Activated T-cell treated with anti-CD3 and anti-CD28 coated beads, Interleukin-2, amount 50 U/mL, for 72 hours (primary cell): ENCODE measurements at places on chromosomes 3 and 15. TPM values are rescaled to one million over a fixed set of nuclear protein-coding genes. Genes with fewer than 3 reads are reported as not detected.

DNA sequence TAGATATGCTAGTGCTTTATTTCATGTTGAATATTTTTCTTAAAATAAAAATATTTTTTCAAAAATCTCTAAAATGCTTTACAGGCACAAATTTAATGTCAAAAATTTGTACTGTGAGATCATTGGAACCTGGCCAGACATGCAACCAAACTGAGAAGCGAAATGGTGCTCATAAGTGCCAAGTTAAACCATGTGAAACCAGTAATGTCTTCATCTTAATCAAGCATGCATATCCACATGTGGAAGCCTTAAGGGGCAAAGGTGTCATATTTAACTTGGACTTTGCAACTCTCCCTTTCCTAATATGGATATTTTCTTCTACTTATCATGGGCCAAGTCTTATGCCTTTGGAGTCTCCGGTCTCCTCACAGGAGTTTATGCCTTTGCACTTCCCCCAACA is 208.9 kb upstream of the COL8A1 start:
- H3K36me3 ChIP-seq: no peaks in the 10 kb centered on the region
- H3K27ac ChIP-seq: no peak overlapping the region
- H3K27me3 ChIP-seq: no peaks in the 10 kb centered on the region
- DNase-seq: no peak
- no peak overlapping the region for H3K4me3 ChIP-seq
- H3K4me1 ChIP-seq: no peaks in the 10 kb centered on the region

DNA sequence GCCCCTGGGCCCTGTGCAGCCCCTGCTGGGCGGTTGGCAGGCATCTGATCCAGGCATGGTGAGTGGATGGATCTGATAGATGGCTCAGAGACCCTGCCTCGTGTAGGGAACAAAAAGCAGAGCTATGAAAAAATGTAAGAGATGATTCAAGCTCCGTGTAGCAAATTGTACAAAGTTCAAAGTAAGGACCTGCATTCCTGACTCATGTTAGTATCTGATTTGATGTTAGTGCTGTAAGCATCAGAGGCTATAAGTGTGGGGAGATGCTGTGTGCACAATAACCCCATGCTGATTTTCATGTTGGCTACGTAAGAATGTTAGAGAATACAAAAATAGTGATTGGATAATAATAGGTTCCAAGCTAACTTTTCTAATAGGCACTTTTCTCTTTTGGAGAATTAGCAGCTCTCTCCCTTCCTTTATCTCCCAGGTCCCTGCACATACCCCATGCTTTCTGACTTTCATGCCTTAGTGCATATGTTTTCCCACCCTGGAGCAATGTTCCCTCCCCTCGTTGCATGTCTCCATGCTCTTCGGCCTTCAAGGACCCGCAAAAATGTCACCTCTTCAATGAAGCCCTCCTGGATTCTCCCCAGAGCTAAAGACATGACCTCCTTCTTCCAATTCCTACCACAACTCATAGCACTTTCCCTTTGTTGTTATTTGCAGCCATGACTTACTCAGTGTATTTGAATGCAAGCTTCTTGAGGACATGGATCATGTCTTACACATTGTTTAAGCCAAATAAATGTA is 1.6 kb downstream of the CCR9 start:
- H3K36me3 ChIP-seq: no peaks in the 10 kb centered on the region
- H3K4me3 ChIP-seq: no peak overlapping the region
- H3K27ac ChIP-seq: no peak overlapping the region
- H3K27me3 ChIP-seq: peaks cover 73% of the 10 kb centered on the region
- H3K4me1 ChIP-seq: peaks cover 53% of the 10 kb centered on the region

DNA sequence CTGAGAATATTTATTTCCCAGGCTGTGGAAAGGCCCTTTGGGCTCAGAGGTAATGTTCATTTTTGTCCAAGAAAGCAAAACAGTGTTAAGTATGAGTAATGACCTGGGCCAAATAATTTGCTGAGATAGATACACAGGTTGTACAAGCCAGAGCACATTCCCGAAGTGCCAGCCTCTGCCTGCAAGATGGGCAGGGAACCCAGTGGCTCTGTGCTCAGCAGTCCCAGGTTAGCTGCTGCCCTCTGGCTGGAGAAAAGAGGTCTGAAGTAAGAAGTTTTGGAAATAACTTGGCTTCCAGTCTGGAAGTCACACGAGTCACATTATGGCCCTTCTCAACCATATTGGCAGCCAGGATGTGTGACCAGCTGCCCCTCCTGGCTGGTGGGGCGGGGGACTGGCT is 20.2 kb downstream of the MYZAP start:
- H3K4me3 ChIP-seq: no peak overlapping the region
- H3K27ac ChIP-seq: no peak overlapping the region
- H3K27me3 ChIP-seq: no peaks in the 10 kb centered on the region
- no peaks in the 10 kb centered on the region for H3K4me1 ChIP-seq
- DNase-seq: no peak
- no peaks in the 10 kb centered on the region for H3K36me3 ChIP-seq

GRCh38 chr3:70738291-70738681 is 425.8 kb upstream of the MDFIC2 start:
- no peak for DNase-seq
- no peak overlapping the region for H3K4me3 ChIP-seq
- H3K27ac ChIP-seq: no peak overlapping the region
- H3K27me3 ChIP-seq: peaks cover 11% of the 10 kb centered on the region
- no peaks in the 10 kb centered on the region for H3K4me1 ChIP-seq

DNA sequence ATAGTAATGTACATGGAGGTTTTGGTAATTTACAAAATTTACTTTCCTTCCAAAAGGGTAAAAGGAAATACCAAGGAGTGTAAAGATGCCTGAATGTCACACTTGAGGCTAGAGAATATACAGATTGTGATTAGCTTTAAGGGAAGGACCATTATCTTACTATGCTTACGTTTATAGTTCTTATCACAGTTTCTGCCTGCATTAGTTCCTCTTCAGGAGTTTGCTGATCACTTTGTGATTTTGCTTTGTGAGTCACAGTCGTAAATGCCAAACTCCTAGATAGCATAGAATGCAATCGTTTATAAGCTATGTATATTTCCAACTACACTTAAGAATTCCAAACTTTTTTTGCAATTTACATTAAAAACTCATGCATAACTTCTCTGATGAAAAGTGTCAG is 1034.6 kb downstream of the DIPK2A start:
- H3K4me1 ChIP-seq: no peaks in the 10 kb centered on the region
- H3K4me3 ChIP-seq: no peak overlapping the region
- H3K27me3 ChIP-seq: no peaks in the 10 kb centered on the region
- no peak for DNase-seq

DNA sequence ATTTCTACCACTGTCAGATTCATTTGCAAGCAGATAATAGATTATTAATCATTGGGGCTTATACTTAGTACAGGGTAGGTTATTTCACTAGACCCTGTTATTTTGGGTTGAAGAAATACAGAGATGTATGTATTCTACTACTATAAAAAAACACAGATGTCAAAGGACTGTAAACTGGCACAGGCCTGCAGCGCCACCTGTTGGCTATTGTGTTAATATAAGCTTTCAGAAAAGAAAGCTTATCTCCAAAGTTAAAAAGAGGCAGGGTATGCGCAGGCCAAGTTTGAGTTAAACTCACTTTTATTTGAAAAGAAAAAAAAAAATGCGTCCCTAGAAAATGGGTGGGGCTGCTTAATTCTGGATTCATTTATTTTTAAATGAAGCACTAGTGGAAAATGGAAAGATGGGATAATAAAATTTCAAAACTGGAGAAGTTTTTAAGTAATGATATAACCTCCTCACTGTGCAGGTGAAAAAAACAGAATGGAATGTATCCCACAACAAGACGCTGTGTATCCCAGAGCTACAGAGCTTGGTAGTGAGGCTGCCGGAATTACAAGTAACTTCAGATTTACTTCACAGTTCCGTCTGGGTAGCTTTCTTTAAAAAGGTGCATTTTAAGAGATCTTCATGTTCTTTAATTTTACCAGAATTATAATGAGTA is 407.2 kb upstream of the TGFBR2 start:
- no peak overlapping the region for H3K4me3 ChIP-seq
- no peak overlapping the region for H3K27ac ChIP-seq
- peaks cover 7% of the 10 kb centered on the region for H3K4me1 ChIP-seq
- peak; percentile 66 for DNase-seq
- no peaks in the 10 kb centered on the region for H3K27me3 ChIP-seq
- no peaks in the 10 kb centered on the region for H3K36me3 ChIP-seq

DNA sequence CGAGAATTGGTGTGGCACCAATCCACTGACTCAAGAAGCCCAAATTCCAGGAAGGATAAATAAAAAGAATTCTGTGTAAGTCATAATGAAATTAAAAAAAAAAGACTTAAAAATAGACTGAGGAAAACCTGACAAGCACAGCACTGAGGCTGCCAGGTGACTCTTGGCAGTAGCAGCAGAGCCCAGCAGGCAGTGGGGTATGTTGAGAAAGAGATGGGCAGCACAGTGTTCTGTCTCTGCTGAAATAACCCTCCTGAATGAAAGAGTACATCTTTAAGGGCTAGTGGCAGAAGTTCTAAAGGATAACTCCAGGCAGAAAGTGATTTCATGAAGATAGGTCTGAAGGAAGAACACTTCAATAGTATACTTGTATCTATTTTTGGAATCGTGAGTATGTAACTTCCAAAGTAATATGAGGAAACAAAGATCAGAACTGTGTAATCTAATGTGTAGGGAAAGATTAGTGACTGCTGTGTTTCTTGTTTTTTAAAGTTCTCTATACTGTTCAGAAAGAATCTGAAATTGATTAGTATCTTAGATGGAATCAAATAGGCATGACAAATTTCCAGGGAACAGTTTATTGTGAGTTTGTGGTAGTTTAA is 75.9 kb downstream of the RAB7A start:
- H3K27ac ChIP-seq: peak overlapping the region; percentile 99
- peak overlapping the region; percentile 78 for H3K4me3 ChIP-seq
- H3K4me1 ChIP-seq: peaks cover 97% of the 10 kb centered on the region
- H3K27me3 ChIP-seq: no peaks in the 10 kb centered on the region

DNA sequence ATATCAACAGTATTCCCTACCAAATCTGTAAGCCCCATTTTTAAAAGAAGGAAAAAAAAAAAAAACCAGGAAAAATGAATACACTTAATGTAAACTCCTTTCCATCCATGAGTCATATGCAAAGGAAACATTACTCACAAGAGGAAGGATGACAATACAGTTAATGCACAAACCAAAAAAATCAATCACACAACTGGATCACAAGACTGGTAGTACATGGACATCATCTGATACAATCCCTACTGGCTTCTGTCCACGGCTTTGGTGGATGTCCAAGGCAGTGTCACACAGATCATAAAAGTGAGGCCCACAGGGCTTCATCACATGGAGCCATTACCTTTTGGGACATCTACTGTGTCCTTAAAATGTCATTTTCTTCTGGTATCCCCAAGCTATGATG is 44.0 kb downstream of the SUCLG2 start:
- peak overlapping the region; percentile 63 for H3K27ac ChIP-seq
- no peak for DNase-seq
- H3K4me1 ChIP-seq: peaks cover 34% of the 10 kb centered on the region
- no peaks in the 10 kb centered on the region for H3K27me3 ChIP-seq
- H3K36me3 ChIP-seq: peaks cover 18% of the 10 kb centered on the region

DNA sequence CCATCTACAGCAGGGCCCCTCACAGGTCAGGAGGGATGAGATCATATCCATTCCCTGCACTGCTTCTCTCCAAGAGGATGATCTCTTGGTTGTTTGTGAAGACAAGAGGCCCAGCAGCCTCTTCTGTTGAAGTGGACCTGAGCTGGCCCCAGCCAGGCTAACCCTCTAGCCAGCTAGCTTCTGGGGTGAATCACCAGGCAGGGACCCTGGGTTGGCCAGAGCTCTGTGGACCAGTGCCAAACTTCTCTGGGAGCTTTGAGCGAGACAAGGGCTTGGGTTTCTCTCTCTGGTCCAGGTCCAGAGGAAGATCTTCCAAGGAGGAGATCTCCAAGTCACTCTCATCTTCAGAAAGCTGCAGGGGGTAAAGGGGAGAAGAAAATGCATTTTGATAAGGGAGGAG is 52.7 kb downstream of the CLDN18 start:
- H3K27ac ChIP-seq: no peak overlapping the region
- H3K4me3 ChIP-seq: no peak overlapping the region
- no peaks in the 10 kb centered on the region for H3K36me3 ChIP-seq
- DNase-seq: no peak

DNA sequence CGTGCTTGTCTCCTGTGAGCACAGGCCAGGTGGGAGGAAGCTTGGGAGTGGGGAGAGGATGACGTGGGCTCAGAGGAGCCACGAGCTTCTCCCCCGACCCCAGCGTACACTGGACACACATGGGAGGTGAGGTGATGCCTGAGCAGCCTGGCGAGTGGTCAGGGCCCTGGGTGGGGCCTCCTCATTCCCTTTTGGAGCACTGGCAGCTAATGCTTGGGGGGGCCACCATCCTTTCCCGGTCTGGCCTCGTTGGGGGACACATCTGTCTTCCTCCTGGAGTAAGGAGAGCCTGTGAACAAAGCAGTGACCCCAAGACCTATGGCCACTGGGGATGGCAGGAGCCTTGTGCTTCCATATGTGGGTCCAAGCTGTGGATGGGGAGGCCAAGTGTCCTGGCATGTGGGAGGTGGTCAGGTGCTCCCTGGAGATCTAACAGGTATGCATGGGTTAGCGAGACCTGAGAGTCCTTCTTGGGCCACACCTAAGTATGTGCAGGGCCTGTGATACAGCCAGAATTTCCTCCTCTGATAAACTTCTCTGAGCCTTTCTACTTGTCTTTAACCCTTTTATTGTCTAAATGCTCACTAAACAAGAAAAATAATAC is 9.5 kb downstream of the KLF13 start:
- peak overlapping the region; percentile 34 for H3K4me3 ChIP-seq
- peaks cover 100% of the 10 kb centered on the region for H3K4me1 ChIP-seq
- no peak for DNase-seq
- no peaks in the 10 kb centered on the region for H3K36me3 ChIP-seq
- no peaks in the 10 kb centered on the region for H3K27me3 ChIP-seq
- peak overlapping the region; percentile 51 for H3K27ac ChIP-seq

GRCh38 chr15:69794645-69795469 is 302.9 kb downstream of the TLE3 start:
- no peaks in the 10 kb centered on the region for H3K36me3 ChIP-seq
- no peaks in the 10 kb centered on the region for H3K4me1 ChIP-seq
- DNase-seq: no peak
- H3K27me3 ChIP-seq: peaks cover 19% of the 10 kb centered on the region
- H3K4me3 ChIP-seq: no peak overlapping the region
- no peak overlapping the region for H3K27ac ChIP-seq

DNA sequence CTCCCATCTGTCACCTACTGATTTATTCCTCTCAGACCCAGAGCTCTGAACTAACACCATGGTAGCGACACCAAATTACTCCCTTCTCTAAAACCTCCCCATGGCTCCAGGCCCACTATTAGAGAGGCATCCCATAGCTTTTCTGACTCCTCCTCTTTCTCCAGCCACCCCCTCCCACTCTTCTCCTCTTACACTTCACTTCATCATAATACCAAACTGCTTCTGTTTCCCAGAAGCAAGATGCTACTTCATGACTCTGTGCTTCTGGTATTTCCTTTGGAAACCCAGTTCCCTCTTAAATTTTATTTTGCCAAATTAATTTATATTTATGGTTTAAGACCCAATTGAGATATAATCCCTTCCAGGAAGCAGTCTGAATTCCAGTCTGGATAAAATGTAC is 465.1 kb upstream of the PDZRN3 start:
- H3K36me3 ChIP-seq: no peaks in the 10 kb centered on the region
- H3K4me3 ChIP-seq: no peak overlapping the region
- DNase-seq: no peak

CILP gene
- total RNA-seq: 0.05 TPM

AP2M1 gene
- total RNA-seq: 194 TPM

RPL4 gene
- total RNA-seq: 4,175 TPM
